Stimulated activated naive CD8-positive, alpha-beta T cell treated with anti-CD3 and anti-CD28 coated beads, Interleukin-15, amount 100 ng/mL, for 72 hours (primary cell): ENCODE measurements at places on chromosomes 16 and 17.

GRCh38 chr17:74831444-74832146 lies 28.1 kb downstream of the GRIN2C start:
- DNase-seq, result no peak

DNA sequence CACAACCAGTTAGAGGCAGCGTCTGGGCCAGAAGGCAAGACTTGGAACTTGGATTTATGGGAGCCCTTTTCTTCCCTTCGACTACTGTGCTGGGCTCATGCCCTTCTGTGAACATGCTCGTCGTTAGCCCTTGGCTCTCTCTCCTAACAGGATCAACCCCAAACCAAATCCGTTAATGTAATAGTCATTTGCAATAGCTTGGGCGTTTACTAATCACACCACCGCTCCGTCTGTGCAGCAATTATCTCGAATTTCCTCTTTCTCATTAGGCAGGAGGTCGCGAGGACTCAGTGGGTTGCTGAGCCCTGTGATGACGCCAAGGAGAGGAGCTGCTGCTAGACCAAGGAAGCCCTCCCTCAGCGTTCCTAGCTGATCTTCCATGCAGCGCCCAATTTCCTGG lies 114.7 kb downstream of the ENGASE start:
- DNase-seq, result no peak

- no peak for DNase-seq
Observed at GRCh38 chr16:84600343-84601229, 17.3 kb downstream of the COTL1 start.

DNA sequence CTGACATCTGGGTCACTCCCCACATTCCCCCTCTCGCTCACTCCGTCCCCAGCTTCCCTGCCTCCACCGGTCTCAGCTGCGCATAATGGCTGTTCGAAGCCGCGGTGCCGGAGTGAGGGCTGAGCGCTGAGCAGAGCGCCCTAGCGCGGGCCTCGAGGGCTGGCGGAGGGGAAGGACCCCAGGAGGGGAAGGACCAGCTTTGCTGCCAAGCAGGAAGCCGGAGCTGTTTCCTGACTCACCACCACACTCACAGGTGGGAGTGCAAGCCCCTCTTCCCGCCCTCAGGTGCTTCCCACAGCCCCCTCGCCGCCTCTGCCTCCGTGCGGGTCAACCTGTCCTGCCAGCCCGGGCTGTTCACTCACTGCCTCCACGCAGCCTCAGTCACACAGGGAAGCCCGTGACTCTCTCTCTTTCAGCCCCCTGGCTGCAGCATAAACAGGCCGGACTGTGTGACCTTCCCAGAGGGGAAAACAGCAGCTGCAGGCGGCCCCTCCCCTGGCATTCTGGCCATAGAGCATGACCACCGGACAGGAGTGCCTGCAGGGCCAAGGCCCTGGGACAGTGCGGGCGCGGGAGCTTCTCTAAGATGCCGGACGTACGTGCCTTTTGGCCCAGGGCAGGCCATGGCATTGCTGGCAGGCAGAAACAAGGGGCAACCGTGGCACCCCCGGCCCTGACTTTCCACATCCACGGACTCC lies 23.7 kb downstream of the SLC43A2 start:
- peak; percentile 22 for DNase-seq

GRCh38 chr17:13862346-13862745 lies 207.0 kb upstream of the COX10 start:
- DNase-seq, result no peak

DNA sequence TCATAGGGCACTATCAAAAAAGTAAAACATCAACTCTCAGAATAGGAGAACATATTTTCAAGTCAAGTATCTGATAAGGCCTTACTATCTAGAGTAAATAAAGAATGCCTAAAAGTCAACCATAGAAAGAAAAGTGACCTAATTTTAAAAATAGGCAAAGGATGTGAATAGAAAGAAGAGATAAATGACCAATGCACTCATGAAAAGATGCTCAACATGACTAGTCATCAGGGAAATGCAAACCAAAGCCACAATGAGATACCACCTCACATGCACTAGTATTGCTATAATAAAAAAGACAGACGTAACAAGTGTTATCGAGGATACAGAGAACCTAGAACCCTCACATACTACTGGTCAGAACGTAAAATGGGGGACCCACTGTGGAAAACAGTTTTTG lies 90.8 kb downstream of the DYNLRB2 start:
- no peak for DNase-seq

- no peak for DNase-seq
Observed at GRCh38 chr17:58096892-58097291, 13.7 kb downstream of the DYNLL2 start.

DNA sequence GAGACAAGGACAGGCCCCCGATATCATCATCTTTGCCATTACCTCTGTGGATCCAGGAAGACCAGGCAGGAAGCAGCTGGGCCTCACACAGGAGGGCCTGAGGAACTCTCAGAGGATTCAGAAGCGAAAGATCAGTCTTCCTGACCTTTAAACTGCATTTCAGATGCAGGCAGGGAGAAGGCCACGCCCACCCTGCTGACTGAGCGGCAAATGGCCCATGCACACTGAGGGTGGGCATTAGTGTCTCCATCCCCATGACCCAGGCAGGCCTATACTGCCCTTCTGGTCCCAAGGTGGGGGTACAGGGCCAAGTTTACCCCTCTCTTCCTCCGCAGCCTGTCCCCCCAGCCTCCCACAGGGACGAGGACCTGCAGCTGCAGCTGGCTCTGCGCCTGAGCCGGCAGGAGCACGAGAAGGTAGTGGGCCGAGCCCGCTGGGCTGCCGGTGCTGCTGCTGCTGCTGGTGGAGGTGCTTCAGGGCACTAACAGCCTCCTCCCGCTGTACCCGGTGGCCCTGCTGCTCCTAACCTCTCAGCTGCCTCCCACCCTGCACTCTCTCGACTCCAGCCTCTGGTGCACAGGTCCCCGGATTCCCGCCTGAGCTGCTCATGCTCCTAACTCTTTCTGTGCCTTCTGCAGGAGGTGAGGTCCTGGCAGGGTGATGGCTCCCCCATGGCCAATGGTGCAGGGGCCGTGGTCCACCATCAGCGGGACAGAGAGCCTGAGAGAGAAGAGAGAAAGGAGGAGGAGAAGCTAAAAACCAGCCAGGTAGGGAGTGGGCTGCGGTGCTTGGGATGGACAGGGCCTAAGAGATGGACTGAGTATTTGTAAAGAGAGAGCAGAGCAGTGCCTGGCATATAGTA lies 6.2 kb downstream of the EPN3 start:
- no peak for DNase-seq

- DNase-seq, result no peak
Observed at GRCh38 chr17:280216-280615, 72.4 kb downstream of the RPH3AL start.

DNA sequence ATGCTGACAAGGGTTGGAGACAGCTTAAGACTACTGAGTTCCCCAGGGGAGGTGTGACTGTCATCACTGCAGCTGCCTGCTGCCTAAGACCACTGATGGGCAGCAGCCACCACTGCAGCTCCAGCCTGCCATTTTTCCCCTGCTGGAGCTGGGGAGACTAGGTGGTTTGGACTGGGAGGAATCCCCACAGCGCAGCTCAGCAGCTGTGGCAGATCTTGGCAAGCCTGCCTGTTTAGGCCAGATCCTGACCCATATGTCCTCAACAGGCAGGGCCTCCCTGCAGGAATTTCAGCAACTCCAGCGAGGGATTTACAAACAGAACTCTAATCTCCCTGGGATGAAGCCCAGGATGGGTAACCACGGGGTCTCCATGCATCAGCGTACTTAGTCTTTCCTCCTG lies 356.4 kb upstream of the TOM1L1 start:
- no peak for DNase-seq

- DNase-seq, result no peak
Observed at GRCh38 chr17:6461792-6462524, 17.7 kb downstream of the PIMREG start.

- no peak for DNase-seq
Observed at GRCh38 chr16:46727630-46728029, 20.5 kb downstream of the MYLK3 start.

DNA sequence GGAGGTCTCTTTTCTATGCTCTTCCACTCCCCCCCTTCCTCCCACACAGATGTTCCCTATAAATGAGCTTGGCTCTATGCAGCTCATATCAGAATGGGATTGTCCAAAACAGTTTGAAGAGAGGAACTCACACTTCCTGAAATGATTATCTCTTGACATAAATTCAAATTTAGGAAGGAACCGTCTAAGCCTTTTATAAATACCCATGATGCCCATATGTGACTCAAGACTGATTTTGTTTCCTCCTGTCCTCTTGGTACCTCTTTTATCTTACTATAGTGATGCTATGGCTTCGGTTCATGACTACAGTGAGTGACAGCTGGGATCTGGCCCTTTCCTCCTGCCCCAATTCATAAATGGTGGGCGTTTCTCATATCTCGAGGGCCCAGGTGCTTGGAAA lies 16.6 kb upstream of the TERF2 start:
- DNase-seq, result no peak

DNA sequence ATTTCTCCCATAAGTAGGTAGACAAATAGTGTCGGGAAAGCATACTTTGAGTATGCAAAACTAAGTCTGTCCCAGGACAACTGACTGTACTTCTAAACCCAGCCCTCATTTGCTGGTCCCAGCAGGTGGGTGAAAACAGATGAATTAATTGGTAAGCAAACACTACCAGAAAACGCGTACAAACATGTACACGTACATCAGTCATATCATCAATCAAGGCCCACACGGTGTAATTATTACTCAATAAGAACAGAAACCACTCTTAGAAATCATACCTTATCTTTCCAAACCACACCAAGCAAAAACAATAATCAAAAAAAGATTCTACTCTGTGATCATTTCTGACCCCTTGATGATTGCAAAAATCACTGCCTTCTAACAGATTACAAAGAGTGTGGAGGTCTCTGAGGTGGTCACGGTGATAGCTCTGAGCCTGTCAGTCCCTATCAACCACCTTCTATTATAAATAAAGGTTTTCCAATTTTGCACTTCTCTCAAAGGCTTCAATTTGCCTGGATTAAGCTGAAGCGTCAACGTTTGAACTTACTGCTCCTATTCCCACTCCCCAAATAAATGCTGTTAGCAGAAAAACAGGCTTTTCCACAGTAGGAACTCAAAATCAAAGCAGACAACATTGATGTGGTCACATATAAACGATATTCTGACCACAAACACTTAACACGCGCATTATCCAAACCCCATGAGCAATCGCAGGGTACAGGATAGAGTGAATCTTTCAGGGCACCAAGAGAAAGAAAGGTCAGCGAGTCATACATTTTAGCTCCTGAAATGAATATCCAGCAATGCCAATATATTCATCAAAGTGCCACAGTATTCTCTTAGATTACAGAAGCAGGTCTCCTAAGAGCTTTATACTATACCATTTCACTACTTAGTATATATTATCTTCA lies 211.9 kb downstream of the STX8 start:
- DNase-seq, result peak; percentile 48

DNA sequence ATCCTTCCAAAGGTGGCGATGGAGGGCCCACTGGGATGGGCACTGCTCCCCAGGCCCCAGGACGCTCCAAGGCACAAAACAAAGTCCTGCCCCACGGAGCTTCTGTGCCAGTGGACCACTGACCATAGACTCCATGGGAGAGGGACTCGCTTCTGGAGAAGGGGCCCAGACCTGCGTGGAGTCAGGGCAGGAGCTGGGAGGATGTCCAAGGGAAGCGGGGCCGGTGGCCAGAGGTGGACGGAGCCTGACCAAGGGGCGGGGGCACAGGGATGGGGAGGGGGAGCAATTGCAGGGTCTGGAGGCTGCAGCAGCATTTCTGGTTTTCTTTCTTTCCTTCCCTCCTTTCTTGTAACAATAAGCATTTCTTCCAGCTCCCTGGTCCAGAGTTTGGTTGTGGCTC lies 14.1 kb downstream of the KCNJ12 start:
- no peak for DNase-seq

GRCh38 chr16:29858149-29858849 lies 4.7 kb downstream of the CDIPT start:
- DNase-seq, result no peak

- no peak for DNase-seq
Observed at GRCh38 chr16:1197237-1197866, 27.7 kb downstream of the TPSG1 start.

- DNase-seq, result no peak
Observed at GRCh38 chr16:25040543-25040942, 25.4 kb upstream of the ARHGAP17 start.

GRCh38 chr17:46264456-46265198 lies 30.3 kb upstream of the LRRC37A start:
- DNase-seq, result no peak

- peak; percentile 33 for DNase-seq
Observed at GRCh38 chr16:86072328-86073102, 173.6 kb downstream of the IRF8 start.

- no peak for DNase-seq
Observed at GRCh38 chr16:66869424-66869823, 10.9 kb upstream of the PDP2 start.

- DNase-seq, result no peak
Observed at GRCh38 chr17:32558326-32558955, 71.6 kb downstream of the CDK5R1 start.

- DNase-seq, result no peak
Observed at GRCh38 chr16:15811481-15812400, 45.1 kb downstream of the MYH11 start.

GRCh38 chr16:66574081-66574480 lies 5.2 kb upstream of the CMTM2 start:
- DNase-seq, result no peak

DNA sequence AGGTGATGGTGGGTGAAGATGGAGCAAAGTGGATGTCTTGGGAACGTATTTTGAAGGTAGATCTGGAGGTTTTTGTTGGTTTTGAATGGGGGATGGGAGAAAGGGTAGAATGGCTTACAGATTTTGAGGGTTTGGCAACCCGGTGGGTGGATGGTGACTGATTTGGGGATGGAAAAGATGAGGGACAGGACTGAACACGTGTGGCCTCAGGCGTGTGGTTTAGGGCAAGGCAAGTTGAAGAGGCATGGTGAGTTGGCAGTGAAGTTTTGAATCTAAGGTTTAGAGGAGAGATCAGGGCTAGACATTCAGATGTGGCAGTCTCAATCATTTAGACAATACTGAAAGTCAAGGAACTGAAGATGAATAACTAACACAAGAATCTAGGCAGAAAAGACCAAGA lies 5.0 kb upstream of the DCTPP1 start:
- DNase-seq, result peak; percentile 63

DNA sequence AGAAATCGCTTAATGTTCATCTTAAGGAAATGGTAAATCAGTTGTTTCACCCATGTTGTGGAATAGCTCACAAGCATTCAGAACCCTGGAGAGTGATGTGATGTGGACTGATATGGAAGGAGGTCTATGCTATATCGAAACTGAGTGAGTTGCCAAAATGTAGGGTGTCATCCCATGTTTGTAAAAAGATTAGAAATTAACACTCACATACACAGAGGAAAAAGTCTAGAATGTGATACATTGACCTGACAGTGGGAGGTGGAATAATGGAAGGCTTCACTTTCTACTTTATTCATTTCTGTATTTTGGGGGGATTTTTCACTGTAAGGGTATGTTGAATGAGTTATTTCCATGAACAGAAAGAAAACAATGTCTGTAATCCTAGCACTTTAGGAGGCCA lies 4.7 kb upstream of the PRM1 start:
- no peak for DNase-seq

DNA sequence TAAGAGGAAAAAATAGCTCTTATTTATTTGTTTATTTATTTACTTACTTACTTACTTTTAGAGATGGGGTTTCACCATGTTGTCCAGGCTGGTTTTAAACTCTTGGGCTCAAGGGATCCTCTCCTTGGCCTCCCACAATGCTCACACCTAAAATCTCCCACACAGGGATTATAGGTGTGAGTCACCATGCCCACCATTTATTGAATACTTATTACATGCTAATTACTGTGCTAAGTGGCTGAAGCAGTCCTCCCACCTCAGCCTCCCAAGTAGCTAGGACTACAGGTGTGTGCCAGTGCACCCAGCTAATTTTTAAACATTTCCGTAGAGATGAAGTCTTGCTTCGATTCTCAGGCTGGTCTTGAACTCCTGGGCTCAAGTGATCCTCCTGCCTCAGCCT lies 11.0 kb upstream of the ITGB3 start:
- DNase-seq, result no peak
